Stimulated activated CD8-positive, alpha-beta memory T cell treated with anti-CD3 and anti-CD28 coated beads, Interleukin-12 subunit alpha, Interleukin-12 subunit beta, amount 100 ng/mL, for 4 hours (primary cell): ENCODE measurements at places on chromosomes 1 and 21.

- no peak for DNase-seq
These were observed 1.3 kb downstream of the ZBTB7B start for GRCh38 chr1:155003766-155004351.

DNA sequence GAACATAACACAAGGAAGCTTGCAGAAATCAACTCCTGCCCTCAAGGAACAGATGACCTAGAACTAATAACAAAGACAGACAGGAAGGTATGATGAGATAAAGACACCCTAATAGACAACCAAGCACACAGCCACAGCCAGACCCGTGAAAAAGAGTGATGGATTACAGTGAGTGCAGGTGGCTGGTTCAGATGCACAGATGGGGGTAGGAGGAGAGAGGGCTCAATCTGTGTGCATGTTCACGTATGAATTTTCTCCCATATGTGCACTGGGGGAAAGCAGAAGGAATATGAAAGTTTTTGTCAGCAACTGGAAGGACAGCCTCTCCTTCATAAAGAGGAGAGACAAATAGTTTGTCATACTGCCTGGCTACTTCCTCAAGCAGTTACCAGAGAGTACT lies 367.1 kb downstream of the PBX1 start:
- DNase-seq: no peak

GRCh38 chr1:95146637-95147036 lies 29.5 kb downstream of the TLCD4 start:
- no peak for DNase-seq

GRCh38 chr1:3454811-3455618 lies 550 bp downstream of the ARHGEF16 start:
- DNase-seq: no peak

DNA sequence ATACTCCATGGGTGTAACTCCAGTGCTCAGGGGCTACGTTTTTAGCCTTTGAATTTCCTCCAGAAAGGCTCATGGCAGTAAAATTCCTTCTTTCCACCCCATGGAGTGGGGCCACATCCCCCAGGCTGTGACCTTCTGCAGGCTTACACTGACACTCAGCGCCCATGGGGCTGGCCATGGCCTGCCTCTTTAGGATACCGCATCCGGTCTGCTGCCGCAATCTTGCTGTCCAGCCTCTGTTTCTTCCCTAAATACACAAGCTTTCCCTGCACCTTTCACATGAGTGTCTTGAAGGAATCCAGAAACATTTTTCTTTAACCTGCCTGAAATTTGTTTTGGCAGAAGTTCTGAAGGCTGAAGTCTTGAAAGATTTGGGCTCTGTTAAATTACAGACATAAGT lies 170.5 kb downstream of the NTMT2 start:
- DNase-seq: no peak

- no peak for DNase-seq
These were observed 2.2 kb upstream of the HUNK start for GRCh38 chr21:31870472-31871193.

DNA sequence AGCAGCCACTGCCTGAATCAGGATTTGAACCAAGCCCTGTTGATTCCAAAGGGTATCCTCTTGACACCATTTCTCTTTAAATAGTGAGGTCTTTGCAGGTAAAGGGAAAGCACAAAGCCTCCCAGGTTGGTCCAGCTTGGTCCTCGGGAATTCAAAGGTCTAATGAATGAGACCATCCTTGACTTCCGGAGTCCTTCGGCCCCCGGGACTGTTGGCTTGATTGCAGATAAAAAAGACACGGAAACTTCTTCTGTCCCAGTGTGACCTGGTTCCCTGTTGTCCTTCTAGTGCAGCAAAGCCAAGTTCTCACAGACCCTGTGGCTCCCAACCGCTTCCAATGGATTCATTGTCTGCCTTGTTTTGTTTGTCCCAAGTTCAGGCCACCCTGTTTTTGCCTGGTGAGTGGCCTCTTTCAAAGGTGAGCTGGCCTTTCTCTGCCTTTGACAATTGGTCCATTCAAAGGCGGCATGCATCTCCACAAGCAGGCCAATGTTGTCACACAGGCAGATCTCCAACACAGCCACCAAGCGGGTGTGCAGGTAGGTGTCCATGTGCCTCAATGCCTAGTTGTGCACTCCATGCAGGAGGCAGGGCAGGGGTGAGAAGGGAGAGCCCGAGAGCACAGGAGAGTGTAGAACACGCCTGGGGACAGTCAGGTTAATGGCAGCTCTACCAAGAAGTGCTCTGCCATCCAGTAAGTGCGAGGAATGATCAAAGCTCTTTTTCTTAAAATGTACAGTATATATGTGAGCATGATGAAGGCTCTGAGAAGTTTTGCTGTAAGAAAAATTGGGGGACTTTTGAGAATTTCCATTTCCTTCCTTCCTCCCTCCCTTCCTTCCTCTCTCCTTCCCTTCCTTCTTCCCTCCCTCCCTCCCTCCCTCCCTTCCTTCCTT lies 82.1 kb upstream of the ZBTB40 start:
- no peak for DNase-seq

GRCh38 chr1:74481607-74482006 lies 30.8 kb downstream of the LRRC53 start:
- DNase-seq: no peak

GRCh38 chr1:160167056-160167455 lies 15.7 kb downstream of the ATP1A4 start:
- no peak for DNase-seq

- no peak for DNase-seq
These were observed 19.9 kb downstream of the SETD4 start for GRCh38 chr21:36040389-36040788.

DNA sequence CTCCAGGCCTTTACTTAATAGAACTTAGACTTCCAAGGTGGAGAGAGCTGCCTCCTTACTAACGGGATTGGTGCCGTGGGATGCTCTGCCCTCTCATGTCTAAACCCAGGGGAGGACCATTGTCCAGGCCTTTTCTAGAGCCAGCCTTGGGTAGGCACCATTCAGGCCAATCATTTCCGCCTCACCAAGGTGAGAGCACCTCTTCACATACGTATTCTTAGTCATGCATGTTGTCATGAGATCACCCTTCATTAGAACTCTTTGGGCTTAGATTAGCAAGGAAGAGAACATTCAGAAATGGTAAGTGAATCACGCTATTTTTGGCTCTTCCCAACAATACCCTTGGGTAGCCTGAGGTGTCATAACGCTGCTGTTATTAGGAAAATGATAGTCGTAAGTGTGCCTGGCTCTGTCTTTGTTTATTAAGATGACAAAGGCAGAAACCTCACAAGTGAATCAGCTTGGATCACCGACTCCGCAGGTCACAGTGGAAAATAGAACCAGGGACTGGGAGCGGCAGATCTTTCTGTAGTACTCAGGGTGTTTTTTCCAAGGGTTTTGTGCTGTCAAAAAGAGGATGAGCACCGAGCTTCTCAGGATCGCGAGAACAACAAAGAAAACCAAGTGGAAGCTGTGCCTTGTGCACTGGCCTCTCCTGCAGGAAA lies 55.0 kb downstream of the HUNK start:
- no peak for DNase-seq

GRCh38 chr1:3312898-3313575 lies 141.4 kb upstream of the ARHGEF16 start:
- DNase-seq: peak; percentile 27

- DNase-seq: no peak
These were observed 10.7 kb upstream of the ZP4 start for GRCh38 chr1:237901299-237901934.

DNA sequence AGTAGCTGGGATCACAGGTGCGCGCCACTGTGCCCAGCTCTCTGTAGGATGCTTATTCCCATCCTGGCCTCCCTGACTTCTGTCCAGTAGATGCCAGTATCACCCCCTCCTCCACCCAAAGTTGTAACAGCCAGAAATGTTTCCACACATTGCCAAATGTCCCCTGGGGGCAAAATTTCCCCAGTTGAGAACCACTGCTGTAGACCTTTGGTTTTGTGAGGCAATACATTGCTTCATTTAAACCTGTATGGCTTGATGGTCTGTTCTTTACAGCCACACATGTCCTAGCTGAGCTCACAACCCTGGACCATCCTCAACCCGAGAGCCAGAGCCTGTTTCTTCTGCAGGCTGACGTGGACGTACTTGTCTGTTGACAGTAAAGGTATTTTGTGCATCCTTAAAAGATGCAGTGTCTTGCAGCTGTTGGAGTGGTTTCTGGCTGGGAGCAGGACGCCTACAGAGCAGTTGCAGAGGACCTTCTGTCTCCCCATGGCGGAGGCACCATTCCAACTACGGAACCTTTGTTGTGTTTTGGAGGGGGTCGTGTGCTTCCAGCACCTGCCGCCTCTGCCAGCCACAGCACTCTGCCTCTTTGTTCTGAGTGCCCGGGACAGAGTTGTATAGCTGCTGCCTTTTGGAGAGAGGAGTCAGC lies 26.6 kb downstream of the DOP1B start:
- no peak for DNase-seq

GRCh38 chr1:161494091-161494735 lies 11.0 kb upstream of the FCGR2A start:
- DNase-seq: no peak

DNA sequence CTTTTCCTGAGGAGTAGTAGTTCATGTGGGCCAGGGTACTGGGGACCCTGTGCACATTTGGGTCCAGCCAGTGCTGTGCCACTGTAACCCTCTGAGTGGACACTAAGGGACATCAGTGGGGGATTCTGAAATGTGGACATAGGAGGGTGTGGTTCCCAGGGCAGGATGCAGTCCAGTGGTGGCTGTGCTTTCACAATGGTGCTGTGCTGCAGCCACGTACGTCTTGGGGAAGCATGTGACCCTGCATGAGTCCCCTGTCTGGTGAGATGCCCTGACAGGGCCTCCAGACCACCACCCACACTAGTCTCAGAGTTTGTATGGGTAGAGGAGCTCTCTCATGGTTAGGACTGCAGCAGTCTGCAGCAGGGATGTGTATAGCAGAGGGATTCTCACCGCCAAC lies 37.8 kb upstream of the WNT2B start:
- DNase-seq: no peak

GRCh38 chr1:14514739-14515138 lies 83.7 kb upstream of the KAZN start:
- DNase-seq: no peak

GRCh38 chr1:215054266-215054665 lies 28.3 kb upstream of the KCNK2 start:
- no peak for DNase-seq

- DNase-seq: no peak
These were observed 41.8 kb downstream of the ZNF281 start for GRCh38 chr1:200367841-200368534.

- DNase-seq: no peak
These were observed 5.5 kb upstream of the FOXD2 start for GRCh38 chr1:47432071-47433036.

- no peak for DNase-seq
These were observed 80.3 kb upstream of the ARTN start for GRCh38 chr1:43853161-43853921.

DNA sequence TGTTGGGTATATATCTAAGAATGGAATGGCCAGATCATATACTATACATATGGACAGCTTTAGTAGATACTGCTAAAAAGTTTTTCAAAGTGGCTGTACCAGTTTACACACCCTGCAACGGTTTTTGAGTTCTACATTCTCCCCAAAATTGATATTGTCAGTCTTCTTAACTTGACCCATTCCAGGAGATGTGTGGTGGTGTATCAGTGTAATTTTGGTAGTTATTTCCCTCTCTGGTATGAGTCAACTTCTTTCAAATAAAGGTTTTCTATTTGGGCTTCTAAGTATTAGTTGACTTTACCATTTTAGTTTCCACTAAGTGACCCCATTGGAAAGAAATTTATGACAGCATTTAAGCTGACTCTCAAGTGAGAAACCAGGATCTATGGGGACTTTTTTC lies 29.2 kb downstream of the INKA2 start:
- DNase-seq: no peak

DNA sequence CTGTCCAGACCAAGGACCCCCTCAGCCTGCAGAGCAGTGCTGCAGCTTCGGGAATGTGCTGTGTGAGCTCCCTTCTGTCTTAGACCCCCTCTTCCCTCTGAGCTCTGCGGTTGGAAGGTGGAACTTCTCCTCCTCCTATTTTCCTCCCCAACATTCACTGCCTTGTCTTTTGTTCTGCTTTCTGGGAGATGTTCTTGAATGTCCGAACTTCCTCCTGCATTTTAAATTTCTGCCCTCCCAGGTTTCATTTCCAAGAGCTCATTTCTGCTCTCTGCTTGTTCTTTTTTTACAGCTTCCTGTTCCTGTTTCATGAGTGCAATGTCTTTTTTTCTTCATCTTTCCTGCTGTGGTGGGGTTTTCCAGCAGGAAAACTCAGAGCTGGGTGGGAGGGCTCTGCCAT lies 29.3 kb downstream of the RRP1 start:
- no peak for DNase-seq

DNA sequence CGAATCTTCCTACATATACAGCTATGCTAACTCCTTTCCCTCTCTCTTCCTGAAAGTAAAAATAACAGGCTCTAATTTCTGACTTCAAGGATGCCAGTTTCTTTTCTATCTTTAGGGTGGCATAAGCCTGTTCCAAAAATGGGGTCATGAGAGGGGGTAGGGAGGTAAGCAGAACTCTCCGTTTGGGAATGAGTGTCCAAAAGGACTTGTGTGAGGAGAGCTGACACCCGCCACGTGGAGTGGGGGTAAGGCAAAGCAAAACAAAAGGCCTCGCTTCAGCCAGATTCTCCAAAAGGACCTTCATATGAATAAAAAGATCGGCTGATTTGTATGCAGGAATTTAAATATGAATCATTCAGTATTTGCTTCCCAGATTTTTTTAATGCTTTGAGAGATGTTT lies 28.6 kb downstream of the PLPPR4 start:
- no peak for DNase-seq

DNA sequence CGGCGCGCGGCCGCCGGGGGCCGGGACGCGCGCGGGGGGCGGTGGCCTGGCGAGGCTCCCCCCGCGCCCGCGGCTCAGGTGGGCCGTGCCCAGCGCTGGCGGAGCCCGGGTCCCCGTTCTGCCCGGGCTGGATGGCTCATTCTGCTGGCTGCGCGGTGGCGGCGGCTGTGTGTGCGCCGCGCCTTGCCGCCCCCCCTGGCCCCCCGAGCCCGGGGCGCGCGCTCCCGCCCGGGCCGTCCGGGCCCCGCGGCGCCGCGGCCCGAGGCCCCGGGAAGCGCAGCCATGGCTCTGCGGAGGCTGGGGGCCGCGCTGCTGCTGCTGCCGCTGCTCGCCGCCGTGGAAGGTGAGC lies at the start of gene EPHB2:
Gene EPHB2, plus strand, starts transcription at position 139 of the 349 bp plus-strand sequence. Its CDS starts 144 bp downstream, at position 283.
- DNase-seq: no peak

DNA sequence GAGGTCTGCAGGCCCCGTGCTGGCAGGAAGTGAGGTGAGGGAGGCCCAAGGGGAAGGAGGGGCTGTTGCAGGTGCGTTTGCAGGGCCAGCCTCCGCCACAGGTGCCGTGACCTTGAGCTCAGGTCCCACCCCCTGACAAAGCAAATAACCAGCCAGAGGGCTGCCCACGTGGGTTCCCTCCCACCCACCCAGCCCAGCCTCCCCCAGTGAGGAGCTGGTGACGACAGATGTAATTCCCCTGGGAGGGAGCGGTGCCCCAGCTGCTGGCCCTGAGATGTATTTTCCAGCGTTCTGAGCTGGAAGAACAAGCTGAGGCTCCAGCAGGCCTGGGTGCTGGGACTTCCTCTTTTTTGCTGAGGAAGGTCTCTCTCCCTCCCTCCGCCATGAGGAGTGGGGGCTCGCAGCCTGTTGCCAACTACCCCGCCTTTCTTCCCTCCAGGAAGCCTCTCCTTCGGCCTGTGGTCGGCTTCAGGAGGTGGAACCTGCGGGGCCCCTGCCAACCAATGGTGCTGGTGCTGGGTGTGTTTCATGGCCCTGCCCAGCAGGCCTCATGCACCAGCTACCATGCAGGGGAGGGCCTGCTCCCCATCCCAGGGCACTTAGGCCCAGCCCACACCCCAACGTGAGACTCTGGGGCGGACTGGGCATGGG lies 153.2 kb downstream of the PRDM16 start:
- no peak for DNase-seq
